Stimulated activated CD4-positive, alpha-beta T cell treated with anti-CD3 and anti-CD28 coated beads, Interleukin-15, amount 100 ng/mL, for 1 hour (primary cell): ENCODE measurements at places on chromosomes 11 and 22.

DNA sequence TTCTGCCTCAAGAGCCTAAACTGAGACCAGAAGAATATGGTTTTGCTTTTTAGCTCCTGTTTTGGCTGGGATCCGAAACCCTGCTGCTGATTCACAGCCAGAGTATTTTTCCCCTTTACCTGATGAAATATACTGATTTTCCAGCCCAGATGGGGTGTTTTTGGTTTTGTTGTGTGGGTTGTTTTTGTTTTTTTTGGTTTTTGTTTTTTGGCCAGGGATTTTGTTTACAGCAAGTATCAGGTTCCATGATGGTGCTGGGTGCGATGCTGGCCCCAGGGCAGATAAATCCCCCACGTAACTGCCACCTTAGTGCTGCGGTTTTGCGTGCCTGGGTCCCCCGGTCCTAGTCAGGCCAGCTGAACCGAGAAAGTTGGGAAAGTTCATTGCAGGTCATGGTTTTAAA, 103.7 kb downstream of the ZBTB16 start:
- DNase-seq: no peak

- DNase-seq: no peak
Measured at GRCh38 chr22:38180841-38181452, 683 bp downstream of the PLA2G6 start.

DNA sequence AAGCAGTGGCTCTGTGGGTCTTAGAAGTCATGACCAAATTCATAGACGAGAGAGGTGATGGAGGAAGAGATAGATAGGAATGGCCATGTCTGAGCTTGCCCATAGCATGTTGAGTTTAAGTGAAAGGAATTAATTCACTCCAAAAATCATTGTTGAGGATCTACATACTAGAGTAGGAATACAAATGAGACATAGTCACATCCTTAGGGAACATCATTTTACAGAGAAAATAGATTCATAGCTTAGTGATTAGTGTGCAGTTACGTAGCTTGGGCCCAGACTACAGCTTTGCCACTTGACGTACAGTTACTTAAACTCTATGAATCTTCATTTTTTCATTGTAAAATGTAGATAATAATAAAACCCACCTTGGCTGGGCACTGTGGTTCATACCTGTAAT, 21.4 kb upstream of the BMAL1 start:
- DNase-seq: no peak

GRCh38 chr11:44766972-44767278, 40.2 kb downstream of the TSPAN18 start:
- DNase-seq: no peak

- no peak for DNase-seq
Measured at GRCh38 chr22:32985899-32986765, 72.0 kb downstream of the SYN3 start.

DNA sequence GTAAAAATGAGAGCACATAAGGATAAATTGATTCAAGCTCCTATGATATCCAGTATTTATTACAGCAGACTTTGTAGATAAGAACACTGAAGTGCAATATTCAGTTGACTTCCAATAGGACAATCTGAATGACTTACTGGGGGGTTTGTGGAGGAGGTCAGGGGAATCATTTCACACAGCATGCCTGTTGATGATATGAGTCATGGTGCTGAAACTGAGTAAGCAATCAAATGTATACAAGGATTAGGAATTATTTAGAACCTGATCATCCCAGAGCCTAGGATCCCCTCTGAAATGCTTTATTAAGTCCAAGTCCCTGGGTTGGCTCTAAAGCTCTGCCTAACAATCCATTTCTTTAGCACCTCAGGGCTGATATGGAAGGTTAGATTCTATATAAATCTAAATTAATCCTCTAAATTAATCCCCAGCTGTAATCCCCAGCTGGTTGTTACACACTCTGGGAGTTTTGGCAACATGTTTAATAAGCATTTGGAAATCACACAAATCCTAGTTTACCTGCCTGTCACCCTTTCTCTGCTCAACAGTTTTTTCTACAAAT, 326.4 kb downstream of the GUCY1A2 start:
- no peak for DNase-seq

DNA sequence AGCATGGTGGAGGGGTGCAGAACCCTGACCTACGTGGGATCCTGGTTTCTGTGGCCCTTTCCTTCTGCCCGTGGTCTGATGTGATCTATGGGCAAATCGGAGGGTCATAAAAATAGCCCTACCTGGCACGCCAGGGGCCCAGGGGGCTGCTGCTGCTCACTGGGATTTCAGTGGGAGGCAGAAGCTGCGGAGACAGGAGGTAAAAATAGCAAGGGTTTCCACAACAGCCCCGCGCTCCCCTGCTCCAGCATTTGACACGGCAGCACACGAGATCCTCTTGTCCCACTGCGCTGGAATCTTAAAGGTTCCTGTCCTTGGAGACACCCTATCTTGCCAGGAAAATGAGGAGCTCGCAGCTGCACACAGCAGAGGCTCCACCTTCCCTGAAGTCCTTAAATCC, 321.2 kb downstream of the CTTN start:
- DNase-seq: no peak

GRCh38 chr11:102972853-102973252, 17.3 kb upstream of the MMP13 start:
- no peak for DNase-seq

DNA sequence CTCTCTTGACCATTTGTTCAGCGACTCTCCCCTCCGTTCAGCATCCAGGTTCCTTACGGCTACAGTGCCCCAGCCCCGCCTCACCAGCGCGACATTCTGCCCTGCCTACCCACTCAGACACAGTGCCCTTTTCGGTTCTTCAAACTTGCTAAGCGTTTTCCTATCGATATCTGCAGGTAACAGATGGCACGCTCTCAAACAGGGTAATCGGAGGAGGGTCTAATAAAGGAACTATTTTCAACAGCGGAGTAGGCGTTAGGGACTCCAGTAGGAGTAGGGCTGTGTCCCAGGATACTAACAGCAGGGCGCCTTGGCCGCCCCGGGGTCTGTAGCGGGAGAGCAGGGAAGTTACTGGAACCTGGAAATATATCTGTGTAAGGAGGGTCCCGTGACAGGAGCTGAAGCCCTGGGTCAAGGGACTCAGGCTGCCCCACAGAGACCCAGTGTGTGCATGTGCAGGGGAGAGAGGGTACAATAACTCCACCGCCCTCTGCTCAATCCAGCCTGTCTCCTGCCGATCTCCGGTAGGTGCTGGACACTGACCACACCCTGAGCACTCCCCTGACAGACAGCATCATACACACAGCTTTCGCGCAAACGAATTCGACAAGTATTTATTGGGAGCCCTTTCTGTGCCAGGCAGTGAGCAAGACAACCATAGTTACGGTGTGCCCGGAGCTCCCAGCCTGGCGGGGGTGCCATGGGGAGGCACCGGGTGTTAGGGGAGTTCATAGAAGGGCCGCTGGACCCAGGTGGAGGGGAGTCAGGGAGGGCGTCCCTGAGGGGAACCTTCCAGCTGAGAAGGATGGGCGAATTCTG, 2.1 kb downstream of the KLHL35 start:
- no peak for DNase-seq

DNA sequence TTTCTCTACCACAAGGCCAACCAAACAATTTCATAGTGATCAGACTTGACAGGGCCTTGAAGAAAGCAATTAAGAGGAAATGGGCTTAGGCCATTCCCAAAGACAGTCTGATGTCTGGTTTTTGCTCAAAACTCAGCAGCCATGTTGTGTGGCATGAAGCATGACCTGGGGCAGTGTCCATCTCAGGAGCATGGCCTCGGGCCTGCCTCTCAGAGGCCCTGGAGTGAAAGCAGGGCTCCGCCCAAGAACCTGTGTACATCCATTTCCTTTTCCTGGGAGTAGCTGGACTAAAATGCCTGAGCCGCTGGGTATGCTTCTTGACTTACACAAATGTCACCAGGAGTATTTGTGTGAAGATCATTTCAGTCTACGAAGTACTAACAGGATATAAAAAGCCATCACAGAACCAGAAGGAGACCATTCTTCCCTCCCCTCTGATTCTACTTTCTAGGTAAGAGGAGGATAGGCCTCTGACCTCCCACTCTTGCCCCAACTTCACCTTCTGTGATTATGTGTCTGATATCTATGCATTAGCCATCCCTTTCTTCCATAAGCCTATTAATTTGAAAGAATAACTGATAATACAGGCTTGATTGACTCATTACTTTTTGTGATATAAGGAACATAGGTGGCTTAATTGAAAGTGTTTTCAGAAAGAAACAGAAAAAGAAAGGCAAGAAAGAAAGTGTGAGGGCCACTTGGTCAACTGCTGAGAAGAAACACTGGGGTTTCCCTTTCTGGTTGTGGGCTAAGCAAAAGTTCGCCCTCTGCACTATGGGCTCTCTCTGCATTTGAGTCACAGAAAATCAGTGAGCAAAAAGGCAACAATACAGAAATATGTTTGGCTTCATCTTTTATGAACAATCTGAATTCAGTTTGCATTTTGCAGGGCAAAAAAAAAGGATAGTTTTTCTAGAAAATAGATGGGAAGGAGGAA, 188.6 kb upstream of the MTMR2 start:
- DNase-seq: no peak

DNA sequence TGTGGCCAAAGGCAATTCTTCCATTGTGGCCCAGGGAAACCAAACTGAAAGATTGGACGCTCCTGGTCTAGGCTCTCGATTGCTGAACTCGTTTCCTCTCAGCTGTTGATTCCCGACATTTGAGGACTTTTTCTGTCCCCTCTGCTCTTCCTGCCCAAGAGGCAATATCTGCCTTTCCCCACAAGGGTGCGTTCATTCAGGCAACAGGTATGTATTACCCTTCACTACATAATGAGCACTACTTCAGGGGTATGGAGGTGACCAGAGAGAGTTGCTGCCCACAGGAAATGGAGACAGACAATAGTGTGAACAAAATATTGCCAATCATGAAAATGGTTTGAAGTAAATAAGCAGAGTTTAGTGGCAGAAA, 8.2 kb downstream of the PTH start:
- DNase-seq: no peak

GRCh38 chr11:100895449-100895848, 208.4 kb downstream of the ARHGAP42 start:
- no peak for DNase-seq

DNA sequence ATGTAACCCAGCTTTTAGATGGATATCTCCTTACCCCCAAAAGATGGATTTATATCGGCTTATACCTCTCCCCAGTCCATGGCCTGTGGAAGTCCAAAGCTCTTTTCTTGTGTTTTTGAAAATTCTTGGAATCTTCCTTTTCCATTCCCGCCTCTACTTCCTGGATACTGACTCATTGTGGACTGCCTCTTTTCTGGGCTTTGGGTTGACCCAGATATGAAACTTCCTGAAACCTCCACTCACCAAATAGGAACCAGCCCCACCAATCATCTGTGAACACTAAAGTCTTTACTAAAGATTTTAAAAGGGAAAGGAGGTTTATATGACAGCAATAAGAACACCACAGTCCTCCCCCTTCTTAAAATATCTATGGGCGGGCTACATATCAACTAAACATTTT, 163.4 kb upstream of the SYN3 start:
- DNase-seq: no peak

DNA sequence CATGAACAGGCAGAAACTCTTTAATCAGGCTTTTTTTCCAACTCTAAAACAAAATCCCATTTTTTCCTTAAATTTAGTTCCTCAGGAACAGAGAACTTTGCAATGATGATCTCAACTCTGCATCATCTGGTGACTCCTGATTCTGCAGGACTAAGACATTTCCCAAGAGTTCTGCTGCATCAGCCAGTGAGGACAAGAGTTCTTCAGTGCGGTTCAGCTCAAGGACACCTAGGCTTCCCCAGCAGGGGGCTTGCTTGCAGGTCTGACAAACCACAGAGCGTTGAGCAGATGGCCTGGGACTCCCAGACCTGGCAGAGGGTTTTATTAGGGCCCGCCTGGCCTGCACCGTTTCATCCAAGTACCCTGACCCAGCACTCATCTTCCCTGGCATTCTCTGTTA, 6.4 kb downstream of the CDCA5 start:
- no peak for DNase-seq

- no peak for DNase-seq
Measured at GRCh38 chr22:46794067-46794466, 31.6 kb downstream of the TBC1D22A start.

GRCh38 chr11:102079625-102080024, 30.6 kb upstream of the YAP1 start:
- no peak for DNase-seq

- no peak for DNase-seq
Measured at GRCh38 chr22:24072361-24072760, 61.3 kb downstream of the CABIN1 start.

DNA sequence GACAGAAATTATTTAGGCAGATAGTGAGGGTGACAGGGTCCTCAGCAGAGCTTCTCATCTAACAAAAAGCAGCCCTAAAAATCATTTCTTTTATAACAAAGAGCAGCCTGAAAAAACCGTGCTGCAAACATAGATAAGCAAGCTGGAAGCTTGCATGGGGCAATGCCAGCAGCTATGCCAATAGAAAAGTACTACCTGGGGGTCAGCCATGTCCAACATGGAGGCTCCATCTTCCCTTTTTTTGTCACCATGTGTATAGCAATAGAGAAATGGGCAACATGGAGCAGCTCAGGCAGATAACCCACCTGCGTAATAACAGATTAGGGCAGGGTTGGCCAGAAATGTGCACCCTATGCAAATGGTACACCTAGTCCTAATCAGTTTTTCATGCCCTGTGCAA, 57.4 kb upstream of the IGLL5 start:
- no peak for DNase-seq

DNA sequence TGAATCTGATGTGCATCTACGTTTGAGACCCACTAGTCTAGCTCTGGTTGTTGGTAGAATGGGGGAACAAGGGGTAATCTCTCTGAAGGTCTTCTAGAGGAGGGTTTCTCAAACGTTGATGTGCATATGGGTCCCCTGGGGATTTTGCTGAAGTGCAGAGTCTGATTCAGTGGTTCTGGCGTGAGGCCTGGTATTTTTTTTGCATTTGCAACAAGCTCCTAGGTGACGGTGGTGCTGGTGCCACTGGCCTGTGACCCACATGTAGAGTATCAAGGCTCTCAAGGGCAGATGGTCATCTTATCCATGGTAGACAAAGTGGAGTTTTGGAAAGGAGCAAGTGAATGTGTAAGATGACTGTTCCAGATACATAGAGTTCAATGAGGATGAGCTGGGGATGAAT, 97.1 kb downstream of the CEP164 start:
- DNase-seq: no peak

DNA sequence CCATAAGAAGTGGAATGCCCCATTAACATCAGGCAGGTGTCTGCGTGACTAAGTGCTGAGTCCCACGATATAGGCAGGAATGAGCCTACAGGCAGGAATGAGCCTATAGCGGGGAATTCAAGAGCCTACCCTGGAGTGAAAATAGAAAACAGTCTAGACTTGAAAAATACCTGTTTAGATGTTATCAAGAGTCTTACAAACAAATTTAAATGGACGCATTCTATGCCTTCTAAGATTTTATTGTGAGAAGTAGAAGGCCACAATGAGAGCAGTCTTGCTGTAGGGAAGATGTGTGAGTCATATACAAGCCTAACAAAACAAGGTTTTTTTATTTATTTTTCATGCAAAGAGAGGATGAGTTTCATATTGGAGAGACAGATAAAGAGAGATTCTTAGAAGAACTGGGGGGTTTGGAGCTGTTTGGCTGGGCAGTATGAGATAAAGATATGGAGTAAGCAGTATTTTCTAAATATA, 200.8 kb upstream of the ZC3H12C start:
- DNase-seq: no peak

- DNase-seq: no peak
Measured at GRCh38 chr11:1219446-1219833, 3.4 kb upstream of the MUC5B start.
